ENCODE measurements at places on chromosomes 3 and 15. TPM values are rescaled to one million over a fixed set of nuclear protein-coding genes. Genes with fewer than 3 reads are reported as not detected.
A peak's percentile ranks its signal among the peaks of the same experiment; 100 is the strongest.

DNA sequence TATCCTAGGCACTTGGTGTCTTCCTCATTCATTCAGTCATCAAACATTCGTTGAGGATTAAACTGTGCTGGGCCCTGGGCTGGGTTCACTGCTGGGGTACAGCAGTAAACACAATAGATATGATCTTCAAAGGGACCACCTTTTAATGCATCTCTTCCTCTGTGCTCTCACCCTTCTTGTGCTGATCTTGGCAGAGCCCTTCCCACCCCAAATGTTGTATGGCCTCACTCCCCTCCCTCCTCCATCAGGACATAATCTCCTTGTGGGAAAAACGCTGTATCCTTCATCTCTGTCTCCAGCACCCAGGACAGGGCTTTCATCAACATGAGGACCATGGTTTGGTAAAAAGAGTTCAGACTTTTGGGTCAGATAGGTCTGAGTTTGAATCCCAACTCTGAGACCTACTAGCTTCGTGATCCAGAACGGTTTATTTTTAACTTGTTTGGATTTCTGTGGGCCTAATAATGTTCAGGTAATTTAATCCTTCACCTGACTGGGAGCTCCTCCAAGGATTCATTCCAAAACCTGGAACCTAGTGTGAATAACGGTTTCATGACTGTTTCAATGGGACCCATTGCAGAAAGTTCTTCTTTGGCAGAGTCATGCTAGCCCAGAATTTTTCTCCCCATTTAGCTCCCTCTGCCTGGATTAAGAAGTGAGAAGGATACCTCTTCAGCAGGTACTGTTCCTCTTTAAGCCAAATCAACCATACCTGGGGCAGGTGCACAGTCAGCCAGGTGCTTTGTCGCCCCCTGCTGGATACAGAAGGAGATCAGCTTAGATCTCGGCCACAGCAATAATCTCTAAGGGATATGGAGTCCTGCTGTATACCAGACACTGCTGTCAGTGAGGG, 5.2 kb upstream of the WNT7A start:
- no peak overlapping the region for H3K4me3 ChIP-seq
- peaks cover 15% of the 10 kb centered on the region for H3K27me3 ChIP-seq
- no peak overlapping the region for H3K27ac ChIP-seq
- no peak for DNase-seq
- no peaks in the 10 kb centered on the region for H3K36me3 ChIP-seq

GRCh38 chr15:71646767-71647486, 163.4 kb upstream of the NR2E3 start:
- no peaks in the 10 kb centered on the region for H3K4me1 ChIP-seq
- no peak overlapping the region for H3K4me3 ChIP-seq
- no peak for DNase-seq
- no peak overlapping the region for H3K27ac ChIP-seq

DNA sequence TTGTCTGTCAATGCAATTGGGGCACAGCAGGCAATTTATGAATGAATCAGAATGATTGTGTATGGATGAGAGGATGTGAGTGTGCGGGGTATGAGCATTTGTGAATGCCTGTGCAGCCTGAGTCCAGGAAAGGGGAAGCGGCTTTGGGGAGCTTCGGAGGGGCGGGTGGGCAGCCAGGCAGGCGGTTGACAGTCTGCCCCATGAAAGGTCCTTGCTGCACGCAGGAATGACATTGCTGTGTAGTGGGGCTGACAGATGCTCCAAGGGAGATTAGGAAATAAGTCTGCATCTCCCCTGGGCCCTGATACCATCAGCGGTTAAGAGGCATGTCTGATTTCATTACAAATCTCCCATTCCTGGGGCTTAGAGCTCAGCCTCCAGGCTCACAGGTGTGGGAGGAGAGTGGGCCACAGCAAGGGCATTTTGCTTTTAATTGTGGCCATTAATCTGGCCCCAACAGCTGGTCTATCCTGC, 26.4 kb upstream of the TSPAN3 start:
- no peaks in the 10 kb centered on the region for H3K4me1 ChIP-seq
- no peak for DNase-seq
- no peaks in the 10 kb centered on the region for H3K36me3 ChIP-seq
- H3K27me3 ChIP-seq: no peaks in the 10 kb centered on the region
- no peak overlapping the region for H3K4me3 ChIP-seq
- no peak overlapping the region for H3K27ac ChIP-seq

GRCh38 chr15:30953731-30954378, 37.6 kb downstream of the MTMR10 start:
- H3K27me3 ChIP-seq: no peaks in the 10 kb centered on the region
- H3K4me1 ChIP-seq: no peaks in the 10 kb centered on the region
- DNase-seq: peak; percentile 77

DNA sequence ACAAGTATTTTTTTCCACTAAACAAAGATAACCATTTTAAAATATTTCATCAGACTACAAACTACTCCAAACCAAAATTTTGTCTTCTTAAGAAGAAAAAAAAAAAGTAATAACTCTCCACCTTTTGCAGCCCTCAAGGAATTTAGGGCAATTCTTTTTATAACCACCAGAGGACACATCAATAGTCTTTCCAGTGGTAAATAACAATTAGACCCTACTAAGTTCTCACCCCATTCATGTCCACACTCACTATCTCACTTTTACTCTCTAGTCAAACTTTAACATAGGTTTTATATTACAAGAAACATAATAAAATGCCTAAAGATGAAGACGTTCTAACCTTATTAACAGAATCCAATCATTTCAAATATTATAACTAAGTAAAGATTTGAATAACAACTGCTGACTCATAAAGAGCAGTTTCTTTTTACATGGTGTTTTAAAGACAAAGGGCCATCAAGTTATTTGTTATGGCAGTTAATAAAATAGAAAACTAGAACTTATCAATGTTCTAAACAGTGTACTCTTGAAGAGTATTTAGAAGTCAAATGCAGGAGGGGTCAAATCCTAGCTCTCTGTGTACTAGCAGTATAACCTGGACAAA, 33.0 kb downstream of the CCDC39 start:
- no peaks in the 10 kb centered on the region for H3K4me1 ChIP-seq
- H3K36me3 ChIP-seq: no peaks in the 10 kb centered on the region
- no peak for DNase-seq
- no peak overlapping the region for H3K4me3 ChIP-seq

DNA sequence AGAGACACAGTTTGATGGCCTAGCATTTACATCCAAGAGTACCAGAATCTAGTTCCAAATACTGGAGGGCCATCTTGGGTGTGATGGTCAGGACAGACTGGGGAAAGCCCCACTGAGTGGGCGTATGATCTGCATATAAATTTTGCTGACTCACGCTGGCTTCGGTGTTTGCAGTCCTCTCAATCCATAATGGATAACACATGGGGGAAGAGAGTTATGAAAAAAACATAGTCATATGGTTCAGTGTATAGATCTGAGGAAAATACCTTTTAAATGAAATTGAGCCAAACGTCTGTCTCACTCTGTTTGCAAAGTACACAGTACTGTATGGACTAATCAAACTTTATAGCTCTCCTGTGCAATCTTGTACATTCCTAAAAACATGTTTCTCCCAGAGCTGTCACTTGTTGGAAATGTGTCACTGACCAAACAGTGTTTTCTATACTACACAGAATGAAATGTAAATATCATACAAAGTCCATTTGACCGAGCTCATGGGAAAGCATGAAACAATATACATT, 125.3 kb upstream of the THBS1 start:
- H3K4me3 ChIP-seq: no peak overlapping the region
- H3K27me3 ChIP-seq: no peaks in the 10 kb centered on the region
- DNase-seq: no peak
- no peak overlapping the region for H3K27ac ChIP-seq

DNA sequence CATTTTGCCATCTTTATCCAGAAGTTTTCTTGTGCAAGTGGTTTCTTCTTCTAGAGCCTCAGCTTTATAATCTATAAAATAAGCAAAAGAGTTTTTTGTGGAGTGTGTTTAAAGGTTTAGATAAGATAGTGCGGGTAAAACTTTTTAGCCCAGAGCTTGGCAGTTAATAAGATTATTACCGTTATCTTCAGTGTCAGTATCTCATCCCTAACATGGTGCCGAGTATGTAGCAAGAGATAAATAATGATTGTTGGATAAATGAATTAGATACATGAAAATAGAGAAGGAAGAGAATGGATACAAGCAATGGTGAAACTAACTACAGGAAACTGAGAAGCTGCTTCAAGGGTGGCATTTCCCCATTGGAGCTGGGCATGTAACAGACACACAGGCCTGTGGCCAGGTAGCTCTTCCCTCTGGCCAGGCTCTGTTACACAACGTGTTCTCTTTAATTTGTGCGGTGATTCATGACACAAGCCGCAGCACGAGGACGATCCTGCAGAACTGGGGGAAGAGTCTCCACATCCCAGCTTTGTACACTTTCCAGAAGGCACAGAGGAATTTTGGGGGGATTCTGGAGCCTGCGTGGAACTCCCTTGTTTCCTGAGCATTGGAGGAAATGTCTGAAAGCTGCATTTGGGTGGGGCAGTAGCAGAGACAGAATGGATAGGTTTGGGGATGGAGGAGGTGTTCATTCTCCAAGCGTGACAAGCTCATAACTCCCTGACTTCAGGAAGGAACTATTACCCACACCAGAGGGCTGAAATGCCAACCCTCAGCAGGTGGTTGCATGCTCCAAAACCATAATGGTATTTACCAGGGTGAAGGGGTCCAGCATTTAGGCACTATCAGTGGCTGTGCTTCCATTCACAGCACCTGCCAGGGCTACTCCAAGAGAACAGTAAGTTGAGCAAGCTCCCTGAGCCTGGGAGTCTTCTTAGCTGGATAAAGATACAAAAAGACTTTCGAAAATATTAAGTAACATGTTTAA, 14.2 kb upstream of the ST6GAL1 start:
- H3K27me3 ChIP-seq: no peaks in the 10 kb centered on the region
- H3K27ac ChIP-seq: no peak overlapping the region
- H3K4me3 ChIP-seq: no peak overlapping the region
- DNase-seq: no peak
- H3K36me3 ChIP-seq: no peaks in the 10 kb centered on the region

- no peak for DNase-seq
- peaks cover 21% of the 10 kb centered on the region for H3K4me1 ChIP-seq
Measured at GRCh38 chr15:40595219-40595618, 1.2 kb downstream of the KNL1 start.

DNA sequence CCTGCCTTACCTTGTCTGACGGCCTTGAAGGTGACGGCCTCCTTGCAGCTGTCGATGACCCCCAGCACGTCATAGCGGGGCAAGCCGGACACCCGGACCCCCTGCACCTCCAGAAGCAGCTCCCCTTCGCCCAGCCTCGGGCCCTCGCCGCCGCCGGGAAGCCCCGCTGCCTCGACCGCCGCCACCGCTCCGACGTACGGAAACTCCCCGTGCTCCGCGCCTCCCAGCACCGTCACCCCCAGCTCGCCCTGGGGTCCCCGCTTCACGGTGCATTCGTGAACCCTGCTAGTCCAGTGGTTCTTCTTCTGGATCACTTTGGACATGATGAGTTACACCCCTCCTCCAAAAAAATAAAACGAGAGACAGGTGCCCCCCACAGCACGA, 740 bp downstream of the MAGI1 start:
- peak overlapping the region; percentile 65 for H3K4me3 ChIP-seq
- no peaks in the 10 kb centered on the region for H3K36me3 ChIP-seq
- no peak for DNase-seq
- H3K27me3 ChIP-seq: peaks cover 16% of the 10 kb centered on the region
- peaks cover 36% of the 10 kb centered on the region for H3K4me1 ChIP-seq
- H3K27ac ChIP-seq: peak overlapping the region; percentile 91

GRCh38 chr3:137760341-137761098, 3.6 kb upstream of the SOX14 start:
- H3K27me3 ChIP-seq: peaks cover 76% of the 10 kb centered on the region
- H3K36me3 ChIP-seq: no peaks in the 10 kb centered on the region
- H3K4me1 ChIP-seq: peaks cover 6% of the 10 kb centered on the region
- no peak overlapping the region for H3K4me3 ChIP-seq
- H3K27ac ChIP-seq: no peak overlapping the region

DNA sequence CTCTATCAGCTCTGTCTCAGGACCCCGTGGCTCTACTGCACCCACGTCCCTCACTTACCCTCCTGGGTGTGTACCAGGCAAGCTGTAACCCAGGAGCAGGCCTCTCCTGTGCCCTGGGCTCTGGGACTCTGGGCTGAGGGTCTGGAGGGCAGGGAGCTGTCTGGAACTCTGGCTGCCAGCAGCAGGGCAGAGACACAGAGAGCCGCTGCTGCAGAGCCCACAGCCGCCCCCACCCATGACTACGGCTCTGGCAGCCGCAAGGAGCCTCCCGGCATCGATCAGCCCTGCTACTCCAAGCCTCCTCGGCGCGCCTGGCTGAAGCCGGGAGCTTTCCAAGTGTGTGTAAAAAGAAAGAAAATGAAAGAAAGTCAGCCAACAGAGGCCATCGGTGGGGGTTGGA, 103.7 kb upstream of the ATP2B2 start:
- DNase-seq: peak; percentile 62
- no peak overlapping the region for H3K27ac ChIP-seq
- H3K36me3 ChIP-seq: no peaks in the 10 kb centered on the region
- H3K4me3 ChIP-seq: no peak overlapping the region
- no peaks in the 10 kb centered on the region for H3K27me3 ChIP-seq

DNA sequence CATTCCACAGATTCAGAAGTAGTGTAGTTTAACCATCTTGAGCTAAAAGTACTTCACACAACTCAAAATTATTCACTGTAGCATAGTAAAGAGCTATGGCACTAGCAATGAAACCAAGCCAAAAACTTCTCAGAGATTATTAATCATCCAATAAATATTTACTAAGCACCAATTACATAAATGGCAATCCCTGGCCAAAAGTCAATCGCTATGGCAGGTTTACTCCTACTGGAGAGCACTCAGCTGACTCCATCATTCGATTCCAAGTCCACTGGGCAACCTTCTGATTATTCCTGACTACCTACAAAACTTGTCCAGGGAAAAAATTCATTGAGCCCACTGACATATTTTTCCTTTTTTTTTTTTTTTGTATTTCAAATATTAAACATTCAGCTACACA, 23.9 kb downstream of the ATP13A3 start:
- peaks cover 8% of the 10 kb centered on the region for H3K4me1 ChIP-seq
- no peak overlapping the region for H3K4me3 ChIP-seq
- H3K27me3 ChIP-seq: no peaks in the 10 kb centered on the region
- DNase-seq: no peak
- no peak overlapping the region for H3K27ac ChIP-seq

- H3K27ac ChIP-seq: no peak overlapping the region
- H3K4me1 ChIP-seq: no peaks in the 10 kb centered on the region
- DNase-seq: no peak
- no peaks in the 10 kb centered on the region for H3K36me3 ChIP-seq
- H3K27me3 ChIP-seq: no peaks in the 10 kb centered on the region
Measured at GRCh38 chr15:97319291-97319690, 641.2 kb upstream of the ARRDC4 start.

- H3K36me3 ChIP-seq: no peaks in the 10 kb centered on the region
- no peak for DNase-seq
- H3K4me3 ChIP-seq: no peak overlapping the region
- no peaks in the 10 kb centered on the region for H3K27me3 ChIP-seq
Measured at GRCh38 chr3:131444180-131444579, 58.6 kb downstream of the MRPL3 start.

ITPKA gene
- total RNA-seq: not detected

MYO1E gene
- total RNA-seq: 64.1 TPM

NME9 gene
- total RNA-seq: 0.37 TPM

SNTN gene
- total RNA-seq: not detected

NIT2 gene
- 23.7 TPM for total RNA-seq

LEKR1 gene
- total RNA-seq: 4.1 TPM

WDR72 gene
- not detected for total RNA-seq

GOLGA8R gene
- total RNA-seq: 6.7 TPM

XPC gene
- 31.5 TPM for total RNA-seq

EID1 gene
- 107 TPM for total RNA-seq

CLDN18 gene
- not detected for total RNA-seq

MTHFS gene
- 30.0 TPM for total RNA-seq

OXTR gene
- 0.67 TPM for total RNA-seq

CCR3 gene
- total RNA-seq: 0.52 TPM

FRG2C gene
- total RNA-seq: not detected

All from spleen (tissue), 13 donors.